ENCODE measurements at places on chromosomes 13 and 19. TPM values are rescaled to one million over a fixed set of nuclear protein-coding genes. Genes with fewer than 3 reads are reported as not detected.
A peak's percentile ranks its signal among the peaks of the same experiment; 100 is the strongest.

DNA sequence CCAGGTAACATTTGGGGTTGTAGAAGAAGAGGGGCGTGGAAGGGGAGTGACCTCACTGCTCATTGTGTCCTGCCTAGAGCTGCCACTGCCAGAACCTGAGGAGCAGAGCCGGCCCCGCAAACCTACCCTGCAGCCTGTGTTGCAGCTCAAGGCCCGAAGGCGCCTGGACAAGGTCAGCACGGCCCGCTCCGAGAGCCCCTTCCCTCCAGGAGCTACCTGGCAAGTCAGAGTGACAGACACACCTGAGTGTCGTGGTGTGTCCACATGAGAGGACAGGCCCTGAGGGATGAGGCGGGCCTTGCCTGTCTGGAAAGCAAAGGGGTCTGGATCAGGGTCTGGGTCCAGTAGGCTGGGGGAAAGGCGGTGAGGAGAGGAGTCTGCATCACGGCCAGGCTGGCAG lies 6.8 kb downstream of the KMT2B start:
- no peak for DNase-seq

- DNase-seq = no peak
Observed at GRCh38 chr19:3366753-3367627, 607 bp downstream of the NFIC start.

GRCh38 chr19:15820646-15821045 lies 5.2 kb upstream of the OR10H1 start:
- no peak for DNase-seq

DNA sequence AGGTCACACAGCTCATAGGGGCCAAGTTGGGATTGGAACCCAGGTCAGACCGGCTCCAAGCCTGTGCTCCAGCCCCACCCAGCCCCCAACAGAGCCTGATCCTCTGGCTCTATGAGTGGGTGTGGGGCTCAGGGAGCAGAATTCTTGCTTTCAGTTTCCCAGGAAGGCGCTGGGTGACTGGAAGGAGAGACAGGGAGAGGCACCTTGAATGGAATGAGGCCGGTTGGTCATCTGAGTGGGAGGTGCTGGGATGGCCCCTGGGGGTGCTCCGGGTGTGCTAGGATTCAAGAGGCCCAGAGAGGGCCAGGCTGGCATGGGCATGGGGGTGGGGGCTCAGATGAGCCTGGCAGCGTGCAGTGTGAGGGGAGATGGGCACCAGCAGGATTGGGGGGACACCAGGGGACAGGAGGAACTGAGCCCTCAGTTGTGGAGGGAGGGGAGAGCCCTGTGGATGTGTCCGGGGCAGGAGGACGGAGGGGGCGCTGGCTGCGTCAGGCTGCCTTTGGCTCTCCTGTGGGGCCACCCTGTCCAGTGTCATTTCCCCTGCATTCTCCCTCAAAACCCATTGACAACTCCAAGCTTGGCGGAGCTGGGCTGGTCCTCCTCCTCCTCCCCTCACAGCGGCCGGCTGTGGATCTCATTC lies 31.2 kb upstream of the ANKRD10 start:
- DNase-seq = no peak

DNA sequence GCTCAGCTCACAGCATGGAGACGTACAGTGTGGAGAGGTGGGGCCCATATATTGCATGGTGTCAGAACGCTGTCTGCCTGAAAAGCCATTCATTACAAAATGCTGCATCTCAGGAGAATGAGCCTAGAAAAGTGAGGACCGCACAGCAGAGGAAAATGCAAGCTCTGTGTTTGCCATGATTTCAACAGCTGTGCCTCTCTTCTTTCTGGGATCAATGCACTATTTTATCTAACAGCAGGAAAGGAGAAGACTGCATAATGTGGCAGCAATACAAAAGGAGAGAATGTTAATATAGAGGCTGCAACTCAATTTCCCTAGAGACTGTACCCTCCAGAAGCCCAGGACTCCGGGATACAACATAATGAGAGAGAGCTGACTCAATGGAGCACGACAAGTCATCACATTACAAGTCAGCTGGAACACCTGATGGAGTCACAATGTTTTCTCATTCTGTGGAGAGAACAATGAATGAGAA lies 368.0 kb downstream of the FGF14 start:
- no peak for DNase-seq

GRCh38 chr19:10701955-10702525 lies 801 bp downstream of the QTRT1 start:
- no peak for DNase-seq

DNA sequence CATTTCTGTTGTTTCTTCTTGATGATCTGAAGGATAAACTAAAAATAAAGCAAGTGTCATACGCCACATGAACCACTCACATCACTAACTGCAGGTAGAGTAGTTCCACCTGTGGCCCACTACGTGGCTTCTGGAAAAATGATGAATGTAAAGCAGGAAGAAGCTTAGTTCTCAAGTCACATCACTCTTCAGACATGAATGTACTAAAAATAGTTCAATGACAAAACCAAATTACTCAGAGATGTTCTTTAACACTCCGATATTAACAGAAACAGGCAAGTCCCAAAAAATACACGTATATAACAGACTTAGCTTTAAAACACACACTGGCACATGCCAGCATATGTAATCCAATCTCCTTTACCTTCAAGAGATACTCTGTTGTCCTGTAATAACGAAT lies 21.6 kb downstream of the RAB20 start:
- no peak for DNase-seq

DNA sequence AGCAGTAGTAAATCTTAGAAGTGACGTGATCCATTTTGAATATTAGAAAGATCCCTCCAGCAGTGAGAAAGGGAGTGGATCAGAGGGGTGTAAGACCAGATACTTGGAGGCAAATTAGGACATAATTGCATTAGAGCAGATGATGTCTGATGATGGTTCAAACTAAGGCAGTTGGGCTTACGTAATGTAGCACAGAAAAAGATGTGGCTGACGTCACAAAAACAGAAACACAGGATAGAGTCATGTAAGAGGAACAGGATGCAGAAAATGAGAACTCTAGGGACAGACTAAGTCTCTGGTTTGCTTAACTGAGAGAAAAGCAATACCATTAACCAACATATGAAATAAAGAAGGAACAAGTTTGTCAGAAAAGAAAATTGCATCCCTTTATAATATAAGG lies 392.5 kb upstream of the DACH1 start:
- no peak for DNase-seq

DNA sequence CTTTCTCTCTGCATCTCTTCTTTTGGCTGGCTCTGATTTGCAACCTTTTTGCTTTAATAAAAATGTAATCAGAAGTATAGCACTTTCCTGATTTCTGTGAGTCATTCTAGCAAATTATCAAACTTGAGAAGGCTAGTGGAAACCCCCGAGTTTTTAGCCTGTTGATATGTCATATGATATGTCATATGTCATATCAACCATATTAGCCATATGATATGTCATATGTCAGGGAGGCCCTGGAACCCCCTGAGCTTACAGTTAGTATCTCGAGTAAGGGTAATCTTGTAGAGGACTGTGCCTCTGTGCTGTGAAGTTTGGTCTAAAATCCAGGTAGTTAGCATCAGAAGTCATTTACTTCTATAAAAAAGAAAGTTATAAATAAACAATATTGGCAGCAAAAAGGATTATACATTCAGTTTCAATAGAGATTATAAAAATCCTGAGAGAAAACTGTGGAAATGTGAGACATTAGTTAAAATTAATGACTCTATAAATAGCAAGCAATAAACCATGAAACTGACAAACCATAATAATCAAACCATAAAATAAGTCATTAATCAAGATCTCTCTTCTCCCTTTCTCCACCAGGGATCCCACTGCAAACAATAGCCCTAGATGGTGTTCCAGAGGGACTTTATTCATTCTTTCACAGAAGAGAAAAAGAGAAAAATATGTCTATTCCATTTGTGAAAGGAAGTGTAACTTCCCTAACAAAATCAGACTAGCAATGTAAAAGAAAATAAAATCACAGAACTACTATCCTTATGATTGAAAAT lies 167.4 kb downstream of the NALCN start:
- no peak for DNase-seq

Gene CYP2A7
- polyA plus RNA-seq = 0.31 TPM

DNA sequence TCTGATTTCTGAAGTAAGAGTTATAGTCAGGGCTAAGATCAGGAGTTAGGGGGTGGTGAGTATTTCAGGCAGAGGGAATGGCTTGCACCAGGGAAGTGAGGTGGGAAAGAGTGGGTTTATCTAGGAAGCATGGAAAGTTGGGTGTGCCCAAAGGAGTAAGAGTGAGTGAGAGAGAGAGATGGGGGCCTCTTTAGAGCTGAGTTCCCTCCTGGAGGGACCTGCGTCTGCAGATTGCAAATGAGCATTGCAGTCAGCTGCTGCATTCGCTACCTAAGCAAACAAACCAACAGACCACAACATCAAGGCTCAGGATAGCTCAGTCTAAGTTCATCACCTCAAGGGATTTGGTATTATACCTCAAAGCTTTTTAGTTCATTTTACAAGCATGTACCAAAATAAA lies 405.8 kb downstream of the FGF9 start:
- DNase-seq = no peak

Gene SMIM44
- not detected for polyA plus RNA-seq

- DNase-seq = no peak
Observed at GRCh38 chr13:106361621-106362020, 173.8 kb downstream of the EFNB2 start.

Gene ACP7
- 0.13 TPM for polyA plus RNA-seq

- DNase-seq = no peak
Observed at GRCh38 chr13:102907016-102907756, 61.4 kb downstream of the ERCC5 start.

DNA sequence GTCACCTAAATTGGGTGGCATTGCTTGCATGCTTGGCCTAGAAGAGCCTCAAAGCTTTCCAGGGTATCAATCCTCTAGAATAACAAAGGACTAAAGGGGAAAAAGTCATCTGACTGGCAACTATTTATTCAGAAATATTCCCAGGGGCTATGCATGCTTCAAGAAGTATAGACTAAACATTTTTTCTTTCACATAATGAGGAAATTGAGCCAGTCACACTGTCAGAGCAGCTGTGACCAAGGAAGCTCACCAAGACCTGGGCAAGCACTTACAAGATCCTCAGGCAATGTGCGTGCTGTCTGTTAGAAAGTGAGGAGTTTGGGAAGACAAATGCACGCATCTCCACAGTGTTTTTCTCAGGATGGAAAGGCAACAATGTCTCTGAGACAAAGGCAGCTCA lies 747.2 kb downstream of the DIAPH3 start:
- no peak for DNase-seq

DNA sequence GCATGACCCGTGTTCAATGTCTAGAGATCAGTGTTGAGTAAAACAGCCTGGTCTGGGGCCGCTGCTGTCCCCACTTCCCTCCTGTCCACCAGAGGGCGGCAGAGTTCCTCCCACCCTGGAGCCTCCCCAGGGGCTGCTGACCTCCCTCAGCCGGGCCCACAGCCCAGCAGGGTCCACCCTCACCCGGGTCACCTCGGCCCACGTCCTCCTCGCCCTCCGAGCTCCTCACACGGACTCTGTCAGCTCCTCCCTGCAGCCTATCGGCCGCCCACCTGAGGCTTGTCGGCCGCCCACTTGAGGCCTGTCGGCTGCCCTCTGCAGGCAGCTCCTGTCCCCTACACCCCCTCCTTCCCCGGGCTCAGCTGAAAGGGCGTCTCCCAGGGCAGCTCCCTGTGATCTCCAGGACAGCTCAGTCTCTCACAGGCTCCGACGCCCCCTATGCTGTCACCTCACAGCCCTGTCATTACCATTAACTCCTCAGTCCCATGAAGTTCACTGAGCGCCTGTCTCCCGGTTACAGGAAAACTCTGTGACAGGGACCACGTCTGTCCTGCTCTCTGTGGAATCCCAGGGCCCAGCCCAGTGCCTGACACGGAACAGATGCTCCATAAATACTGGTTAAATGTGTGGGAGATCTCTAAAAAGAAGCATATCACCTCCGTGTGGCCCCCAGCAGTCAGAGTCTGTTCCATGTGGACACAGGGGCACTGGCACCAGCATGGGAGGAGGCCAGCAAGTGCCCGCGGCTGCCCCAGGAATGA lies 1.5 kb upstream of the CEACAM5 start:
- peak; percentile 92 for DNase-seq

Gene DAZAP1
- 98.7 TPM for polyA plus RNA-seq

DNA sequence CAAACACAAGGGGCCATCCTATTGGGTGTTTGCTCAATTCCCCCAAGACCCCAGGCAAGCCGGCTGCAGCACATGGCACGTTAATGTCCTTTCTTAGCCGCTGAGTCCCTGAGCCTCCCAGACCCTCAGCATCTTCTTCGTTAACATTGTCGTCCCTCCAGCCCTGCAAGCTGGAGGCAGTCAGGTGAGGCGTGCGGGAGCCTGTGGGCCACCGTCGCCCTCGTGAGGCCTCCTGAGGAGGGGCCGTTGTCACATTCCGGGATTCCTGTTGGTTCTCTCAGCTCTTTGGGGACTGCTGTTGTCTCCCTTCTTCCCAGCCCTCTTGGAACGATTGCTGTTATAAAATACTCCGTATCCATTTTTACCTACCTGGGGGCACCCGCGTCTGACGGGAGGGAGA lies 140.6 kb downstream of the KDM4B start:
- DNase-seq = no peak

- DNase-seq = no peak
Observed at GRCh38 chr19:16627193-16627927, 644 bp downstream of the MED26 start.

DNA sequence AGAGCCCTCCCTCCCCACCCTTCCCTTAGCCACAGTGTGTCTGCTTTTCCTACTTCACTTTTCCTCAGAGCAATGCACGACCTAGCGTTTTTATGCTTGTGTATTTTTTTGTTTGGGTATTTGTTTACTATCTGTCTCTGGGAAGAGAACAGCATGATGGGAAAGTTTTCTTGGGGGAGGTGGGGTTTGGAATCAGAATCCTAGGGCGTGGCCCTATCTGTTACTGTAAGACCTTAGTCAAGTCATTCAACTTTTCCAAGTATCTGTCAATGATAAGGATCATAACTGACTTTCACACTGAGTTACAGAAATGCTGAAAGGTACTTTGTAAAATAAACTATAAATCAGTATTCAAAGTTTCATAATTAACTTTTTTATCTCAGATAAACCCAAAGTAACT lies 146.3 kb upstream of the WASF3 start:
- DNase-seq = no peak

DNA sequence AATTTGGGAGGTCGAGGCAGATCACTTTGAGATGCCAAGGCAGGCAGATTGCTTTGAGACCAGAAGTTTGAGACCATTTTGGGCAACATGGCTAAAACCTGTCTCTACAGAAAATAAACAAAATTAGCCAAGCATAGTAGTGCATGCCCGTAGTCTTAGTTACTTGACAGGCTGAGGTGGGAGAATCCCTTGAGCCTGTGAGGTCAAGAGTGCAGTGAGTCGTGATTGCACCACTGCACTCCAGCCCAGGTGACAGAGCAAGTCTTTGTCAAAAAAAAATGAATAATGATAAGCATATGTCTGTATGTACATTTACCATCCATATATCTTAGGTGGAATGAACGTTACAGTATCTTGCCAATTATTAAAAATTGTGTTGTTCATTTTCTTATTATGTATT lies 2447.7 kb downstream of the PCDH9 start:
- no peak for DNase-seq

Gene SPACA6
- 20.2 TPM for polyA plus RNA-seq

GRCh38 chr19:38877781-38878574 lies at the start of gene RINL:
Gene RINL (minus strand): TSS chr19:38878275. CDS start chr19:38876742, 1,533 bp downstream.
- peak; percentile 83 for DNase-seq

Gene FCAR
- polyA plus RNA-seq = 0.84 TPM

Data from left lung (tissue), 14 donors.